ENCODE measurements at places on chromosomes 7 and 10.

DNA sequence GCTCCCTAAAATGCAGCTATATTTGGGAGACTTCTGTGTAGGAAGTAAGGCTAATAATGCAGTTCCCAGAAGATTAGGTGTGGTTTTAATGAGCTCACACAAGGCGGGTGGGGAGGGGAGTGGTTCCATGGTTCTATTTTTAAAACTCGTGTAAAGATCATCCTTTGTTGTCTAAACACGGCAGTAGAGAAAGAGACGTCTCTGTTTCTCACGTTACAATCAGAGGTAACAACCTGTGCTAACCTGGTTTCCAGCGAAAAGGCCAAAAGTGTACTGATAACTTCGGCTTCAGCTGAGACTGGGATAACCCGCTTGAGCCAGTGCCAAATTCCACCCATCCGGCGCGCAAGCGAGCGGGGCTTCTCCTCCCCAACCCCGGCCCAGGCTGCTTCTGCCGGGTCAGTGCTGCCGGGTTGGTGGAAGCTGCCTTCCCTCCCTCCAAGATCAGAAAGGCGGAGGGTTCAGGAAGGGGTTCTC, 2.5 kb upstream of the MAP3K8 start:
- H3K27ac ChIP-seq: peak overlapping the region; percentile 1
- H3K4me1 ChIP-seq: peaks cover 57% of the 10 kb centered on the region
- peaks cover 15% of the 10 kb centered on the region for H3K27me3 ChIP-seq
- no peak for DNase-seq
- H3K4me3 ChIP-seq: peak overlapping the region; percentile 58
- peaks cover 3% of the 10 kb centered on the region for H3K36me3 ChIP-seq

GRCh38 chr7:120273476-120273975, 551 bp downstream of the KCND2 start:
- H3K27me3 ChIP-seq: peaks cover 28% of the 10 kb centered on the region
- peaks cover 2% of the 10 kb centered on the region for H3K36me3 ChIP-seq
- no peak for DNase-seq
- peak overlapping the region; percentile 87 for H3K4me3 ChIP-seq
- peaks cover 4% of the 10 kb centered on the region for H3K4me1 ChIP-seq
- no peak overlapping the region for H3K27ac ChIP-seq

DNA sequence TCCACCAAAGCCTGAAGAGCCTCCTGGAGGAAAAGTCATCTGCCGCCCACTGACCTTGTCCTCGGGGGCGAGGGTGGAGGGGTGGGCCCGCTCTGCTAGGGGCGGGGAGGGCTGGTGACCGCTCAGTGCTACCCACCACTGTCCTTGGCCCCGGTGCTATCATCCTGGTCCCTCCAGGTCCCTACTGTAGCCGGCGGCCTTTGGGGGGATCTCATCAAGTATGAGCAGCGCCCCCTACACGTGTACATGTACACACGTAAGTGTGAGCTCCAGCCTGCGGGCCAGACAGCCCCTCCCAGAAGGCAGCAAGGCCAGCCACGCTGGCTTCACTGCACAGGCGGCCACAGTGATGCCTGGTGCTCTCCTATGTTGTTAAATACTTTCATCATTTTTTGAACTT, 19.6 kb downstream of the TTYH3 start:
- H3K36me3 ChIP-seq: peaks cover 3% of the 10 kb centered on the region
- H3K4me3 ChIP-seq: no peak overlapping the region
- no peak overlapping the region for H3K27ac ChIP-seq
- no peaks in the 10 kb centered on the region for H3K4me1 ChIP-seq
- no peaks in the 10 kb centered on the region for H3K27me3 ChIP-seq

DNA sequence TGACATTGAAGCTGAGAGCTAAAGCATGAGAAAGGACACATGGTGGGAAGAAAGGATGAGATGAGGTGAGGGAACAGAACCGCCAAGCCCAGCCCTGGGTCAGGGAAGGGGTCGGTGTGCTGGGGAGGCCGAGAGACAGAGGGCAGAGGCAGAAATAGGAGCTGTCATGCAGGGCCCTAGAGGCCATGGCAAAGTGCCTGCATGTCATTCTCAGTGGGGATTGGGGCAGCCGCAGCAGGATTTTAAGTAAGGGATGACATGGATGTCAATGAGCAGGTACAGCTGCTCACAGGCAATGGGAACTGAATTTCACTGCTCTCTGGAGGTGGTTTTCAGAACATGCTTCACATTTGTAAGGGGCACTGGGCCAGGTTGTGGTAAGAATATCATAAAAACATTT, 227.4 kb downstream of the RAB11FIP2 start:
- no peak for DNase-seq
- peaks cover 2% of the 10 kb centered on the region for H3K27me3 ChIP-seq
- no peak overlapping the region for H3K27ac ChIP-seq
- no peak overlapping the region for H3K4me3 ChIP-seq

- H3K27ac ChIP-seq: no peak overlapping the region
- no peaks in the 10 kb centered on the region for H3K27me3 ChIP-seq
- no peaks in the 10 kb centered on the region for H3K36me3 ChIP-seq
- no peak for DNase-seq
- H3K4me1 ChIP-seq: no peaks in the 10 kb centered on the region
Measured at GRCh38 chr10:65501259-65501658, 1424.6 kb upstream of the LRRTM3 start.

Measured in T-helper 2 cell treated with Interferon-gamma antibody and Interleukin-4, amounts not matched to agents 5 μg/mL and 100 μg/mL, for 36 hours (primary cell).